Posterior vena cava (tissue), 2 donors: ENCODE measurements at places on chromosomes 16 and 17. TPM values are rescaled to one million over a fixed set of nuclear protein-coding genes. Genes with fewer than 3 reads are reported as not detected.

Gene OTOA
- 0.32 TPM for total RNA-seq

Gene ASIC2
- not detected for total RNA-seq

Gene C16orf74
- total RNA-seq, result 1.0 TPM

Gene IRX6
- 0.67 TPM for total RNA-seq
